ENCODE measurements at places on chromosomes 3 and 15. TPM values are rescaled to one million over a fixed set of nuclear protein-coding genes. Genes with fewer than 3 reads are reported as not detected.

TTLL13 gene
- total RNA-seq = 0.47 TPM

COL6A5 gene
- 0.04 TPM for total RNA-seq

SLC6A20 gene
- total RNA-seq = not detected

CCDC33 gene
- 4.2 TPM for total RNA-seq

FOXL2 gene
- not detected for total RNA-seq

TIMP4 gene
- total RNA-seq = 0.16 TPM

IGDCC3 gene
- total RNA-seq = 35.1 TPM

CHDH gene
- 3.9 TPM for total RNA-seq

PRICKLE2 gene
- total RNA-seq = 43.2 TPM

DNA sequence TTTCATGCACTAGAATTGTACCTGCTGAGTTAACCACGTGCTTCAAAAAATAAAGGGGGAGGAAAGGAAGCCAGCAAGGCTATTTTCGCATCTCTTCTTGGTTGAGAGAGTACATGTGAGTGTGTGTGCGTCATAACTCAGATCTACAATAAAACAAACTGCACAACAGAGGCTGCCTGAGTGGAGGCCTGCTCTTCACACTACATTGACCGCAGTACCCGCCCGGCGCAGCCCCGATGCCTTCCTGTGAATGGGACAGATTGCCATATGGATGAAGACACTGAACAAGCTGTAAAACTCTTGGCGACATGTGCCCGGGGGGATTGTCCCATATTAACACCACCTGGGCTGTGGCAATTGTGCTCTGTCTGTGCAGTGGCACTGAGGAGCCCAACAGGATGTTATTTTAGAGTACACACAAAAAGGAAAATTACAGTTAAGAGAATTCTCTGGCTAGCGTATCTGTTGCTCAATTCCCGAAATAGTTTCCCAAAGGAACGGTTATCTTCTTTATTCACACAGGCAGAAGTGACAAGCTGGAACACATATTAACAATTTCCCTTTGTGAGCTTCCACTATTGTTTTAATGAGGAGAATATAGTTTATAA is 551.5 kb downstream of the FOXP1 start:
- peaks cover 13% of the 10 kb centered on the region for H3K4me1 ChIP-seq
- H3K27ac ChIP-seq = peak overlapping the region; percentile 14
- DNase-seq = no peak

DNA sequence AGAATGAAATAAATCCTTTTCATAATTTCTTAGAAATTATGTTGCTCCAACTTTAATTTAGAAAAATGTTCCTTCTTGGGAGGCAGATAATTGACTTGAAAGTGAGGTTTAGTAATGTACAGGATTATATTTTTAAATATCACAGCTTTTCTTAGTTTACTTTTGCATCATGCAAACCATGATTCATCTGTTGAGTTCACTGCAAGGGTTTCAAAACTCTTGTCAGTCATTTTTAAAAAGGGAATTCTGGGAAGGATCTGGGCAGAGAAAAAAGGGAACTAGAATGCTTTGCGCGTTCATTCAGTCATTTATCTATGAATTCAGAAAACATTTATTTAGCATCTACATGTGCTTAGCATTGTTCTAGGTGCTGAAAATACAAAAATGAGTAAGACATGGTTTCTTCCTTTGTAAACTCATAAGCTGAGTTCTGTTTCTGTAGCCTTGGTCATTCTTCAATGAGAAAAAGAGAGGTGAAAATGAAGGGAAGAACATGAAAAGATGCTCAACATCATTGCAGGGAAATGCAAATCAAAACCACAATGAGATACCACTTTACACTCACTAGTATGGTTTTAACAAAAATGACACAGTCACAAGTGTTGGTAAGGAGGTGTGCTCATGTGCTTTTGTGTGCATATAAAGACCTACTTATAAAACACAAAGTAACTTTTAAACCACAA is 209.1 kb downstream of the NR1D2 start:
- no peak for DNase-seq
- peaks cover 60% of the 10 kb centered on the region for H3K4me1 ChIP-seq
- H3K36me3 ChIP-seq = no peaks in the 10 kb centered on the region
- peaks cover 3% of the 10 kb centered on the region for H3K27me3 ChIP-seq
- no peak overlapping the region for H3K4me3 ChIP-seq

DNA sequence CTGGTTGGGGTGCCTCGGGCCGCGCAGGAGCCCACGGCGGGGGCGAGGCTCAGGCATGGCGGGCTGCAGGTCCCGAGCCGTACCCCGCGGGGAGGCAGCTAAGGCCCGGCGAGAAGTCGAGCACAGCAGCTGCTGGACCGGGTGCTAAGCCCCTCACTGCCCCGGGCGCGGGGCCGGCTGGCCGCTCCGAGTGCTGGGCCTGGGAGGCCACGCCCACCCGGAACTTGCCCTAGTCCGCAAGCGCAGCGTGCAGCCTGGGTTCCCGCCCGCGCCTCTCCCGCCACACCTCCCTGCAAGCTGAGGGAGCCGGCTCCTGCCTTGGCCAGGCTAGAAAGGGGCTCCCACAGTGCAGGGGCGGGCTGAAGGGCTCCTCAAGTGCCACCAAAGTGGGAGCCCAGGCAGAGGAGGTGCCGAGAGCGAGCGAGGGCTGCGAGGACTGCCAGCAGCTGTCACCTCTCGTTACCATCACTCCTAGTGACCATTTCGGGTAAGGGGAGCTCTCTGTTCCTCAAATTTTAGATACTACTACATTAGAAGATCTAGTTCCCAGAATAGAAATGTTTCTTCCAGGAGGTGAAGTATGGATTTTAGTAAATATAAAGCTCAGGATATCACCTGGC is 417.0 kb upstream of the AGTR1 start:
- H3K27me3 ChIP-seq = peaks cover 6% of the 10 kb centered on the region
- H3K36me3 ChIP-seq = no peaks in the 10 kb centered on the region
- H3K27ac ChIP-seq = no peak overlapping the region
- H3K4me1 ChIP-seq = no peaks in the 10 kb centered on the region
- H3K4me3 ChIP-seq = no peak overlapping the region
- DNase-seq = no peak

DNA sequence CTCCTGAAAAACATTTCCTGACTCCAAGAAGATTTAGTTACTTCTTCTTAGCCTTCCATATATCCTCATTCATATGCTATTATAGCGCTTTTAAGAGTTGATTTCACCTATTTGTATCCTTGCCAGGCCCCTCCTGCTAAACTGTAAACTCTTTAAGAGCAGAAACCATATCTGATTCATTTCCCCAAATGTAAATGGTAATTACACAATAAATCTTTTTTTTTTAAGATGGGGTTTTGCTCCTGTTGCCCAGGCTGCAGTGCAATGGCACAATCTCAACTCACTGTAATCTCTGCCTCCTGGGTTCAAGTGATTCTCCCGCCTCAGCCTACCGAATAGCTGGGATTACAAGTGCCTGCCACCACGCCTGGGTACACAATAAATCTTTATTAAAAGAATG is 4.5 kb downstream of the DLEC1 start:
- H3K27me3 ChIP-seq = peaks cover 60% of the 10 kb centered on the region
- no peak for DNase-seq
- H3K4me3 ChIP-seq = no peak overlapping the region

- peaks cover 14% of the 10 kb centered on the region for H3K36me3 ChIP-seq
- peak overlapping the region; percentile 17 for H3K4me3 ChIP-seq
- DNase-seq = no peak
- peak overlapping the region; percentile 94 for H3K27ac ChIP-seq
- no peaks in the 10 kb centered on the region for H3K27me3 ChIP-seq
Measured at GRCh38 chr3:178352326-178353005, 183.8 kb upstream of the KCNMB2 start.

- H3K4me3 ChIP-seq = no peak overlapping the region
- no peak overlapping the region for H3K27ac ChIP-seq
- peaks cover 11% of the 10 kb centered on the region for H3K4me1 ChIP-seq
- H3K36me3 ChIP-seq = no peaks in the 10 kb centered on the region
Measured at GRCh38 chr15:33722005-33722672, 246.2 kb upstream of the CHRM5 start.

DNA sequence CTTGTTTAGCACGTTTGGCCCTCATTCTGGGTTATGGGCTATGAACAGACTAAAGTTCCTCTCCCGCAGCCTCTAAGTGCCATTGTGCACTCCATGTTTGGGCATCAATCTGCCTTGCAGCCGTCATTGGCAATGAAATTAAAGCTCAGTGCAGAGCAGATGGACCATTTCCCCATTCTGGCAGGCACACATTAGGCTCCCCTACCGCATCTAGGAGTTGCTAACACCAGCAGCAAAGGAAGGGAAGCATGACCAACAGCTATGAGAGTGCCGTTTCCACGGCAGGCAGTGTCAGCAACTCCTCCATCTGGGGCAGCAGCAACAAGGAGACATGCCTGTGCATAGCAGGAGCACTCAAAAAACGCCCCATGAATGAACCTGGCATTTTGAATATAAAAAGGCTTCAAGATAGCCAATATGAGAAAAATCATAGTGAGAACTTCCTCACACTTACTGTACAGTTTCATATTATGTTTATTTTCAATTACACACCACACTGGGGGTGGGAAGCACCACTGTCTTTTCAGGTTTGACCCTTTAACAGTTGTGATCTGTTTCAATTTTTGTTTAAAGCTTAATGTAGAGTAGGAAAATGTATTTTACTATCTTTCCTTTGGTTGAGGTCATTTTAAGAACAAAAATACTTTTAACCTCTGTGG is 218.7 kb downstream of the KCNMB2 start:
- H3K27me3 ChIP-seq = no peaks in the 10 kb centered on the region
- peaks cover 3% of the 10 kb centered on the region for H3K4me1 ChIP-seq
- DNase-seq = no peak
- no peak overlapping the region for H3K4me3 ChIP-seq
- H3K27ac ChIP-seq = no peak overlapping the region

- no peaks in the 10 kb centered on the region for H3K36me3 ChIP-seq
- H3K4me1 ChIP-seq = no peaks in the 10 kb centered on the region
- H3K4me3 ChIP-seq = no peak overlapping the region
- H3K27ac ChIP-seq = no peak overlapping the region
- DNase-seq = no peak
Measured at GRCh38 chr15:25596644-25597562, 158.1 kb upstream of the UBE3A start.

GRCh38 chr3:60250206-60250605 is 1001.0 kb downstream of the FHIT start:
- no peaks in the 10 kb centered on the region for H3K27me3 ChIP-seq
- no peaks in the 10 kb centered on the region for H3K36me3 ChIP-seq

- H3K36me3 ChIP-seq = no peaks in the 10 kb centered on the region
- H3K27ac ChIP-seq = no peak overlapping the region
- no peaks in the 10 kb centered on the region for H3K4me1 ChIP-seq
- no peak for DNase-seq
- H3K4me3 ChIP-seq = no peak overlapping the region
- peaks cover 9% of the 10 kb centered on the region for H3K27me3 ChIP-seq
Measured at GRCh38 chr15:69700380-69700779, 247.8 kb downstream of the RPLP1 start.

DNA sequence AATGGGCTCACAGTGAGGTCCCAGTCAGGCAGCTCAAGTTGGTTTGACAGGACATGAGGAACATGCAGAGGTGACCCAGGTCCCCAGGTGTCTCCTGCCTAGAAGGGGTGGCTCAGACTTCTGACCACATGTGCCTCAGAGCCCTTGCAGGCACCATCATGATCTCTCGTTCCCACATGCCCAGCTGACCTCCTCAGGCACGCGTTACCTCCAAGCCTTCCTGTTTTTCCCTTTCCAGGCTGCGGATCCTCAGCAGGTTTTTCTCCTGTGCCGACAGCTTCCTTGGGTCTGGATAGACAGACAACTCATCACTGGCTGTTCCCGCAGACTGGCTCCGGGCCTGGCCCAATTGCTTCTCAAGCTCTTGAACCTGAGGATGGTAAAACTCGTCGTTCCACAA is 30.4 kb downstream of the CCDC13 start:
- no peaks in the 10 kb centered on the region for H3K36me3 ChIP-seq
- H3K4me1 ChIP-seq = peaks cover 28% of the 10 kb centered on the region
- DNase-seq = no peak
- H3K4me3 ChIP-seq = no peak overlapping the region

DNA sequence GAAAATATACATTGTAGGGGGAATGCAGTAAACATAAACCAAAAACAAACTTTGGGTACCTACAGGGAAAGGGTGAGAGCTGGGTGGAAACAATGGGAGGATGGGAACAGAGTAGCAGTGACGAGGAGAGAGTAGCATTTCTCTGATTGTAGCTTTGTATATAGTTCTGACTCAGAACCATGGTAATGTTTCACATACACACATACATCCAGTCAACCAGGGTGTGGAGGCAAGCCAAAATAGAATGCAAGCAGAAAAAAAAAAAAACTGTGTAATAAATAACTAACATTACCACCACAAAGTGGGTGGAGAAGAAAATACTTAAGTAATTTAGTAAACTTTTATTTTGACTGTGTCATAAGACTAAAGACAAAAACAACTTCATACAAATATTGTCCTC is 27.2 kb downstream of the BCL2A1 start:
- H3K36me3 ChIP-seq = no peaks in the 10 kb centered on the region
- no peak overlapping the region for H3K4me3 ChIP-seq
- H3K4me1 ChIP-seq = peaks cover 1% of the 10 kb centered on the region
- H3K27me3 ChIP-seq = peaks cover 25% of the 10 kb centered on the region
- H3K27ac ChIP-seq = no peak overlapping the region

GRCh38 chr3:186849374-186849975 is 7.0 kb downstream of the ADIPOQ start:
- DNase-seq = no peak
- H3K4me3 ChIP-seq = no peak overlapping the region
- no peaks in the 10 kb centered on the region for H3K4me1 ChIP-seq
- no peak overlapping the region for H3K27ac ChIP-seq

GRCh38 chr3:186464424-186465093 is 79.6 kb downstream of the CRYGS start:
- DNase-seq = no peak
- H3K27ac ChIP-seq = no peak overlapping the region
- peaks cover 56% of the 10 kb centered on the region for H3K27me3 ChIP-seq
- no peaks in the 10 kb centered on the region for H3K36me3 ChIP-seq
- no peaks in the 10 kb centered on the region for H3K4me1 ChIP-seq

DNA sequence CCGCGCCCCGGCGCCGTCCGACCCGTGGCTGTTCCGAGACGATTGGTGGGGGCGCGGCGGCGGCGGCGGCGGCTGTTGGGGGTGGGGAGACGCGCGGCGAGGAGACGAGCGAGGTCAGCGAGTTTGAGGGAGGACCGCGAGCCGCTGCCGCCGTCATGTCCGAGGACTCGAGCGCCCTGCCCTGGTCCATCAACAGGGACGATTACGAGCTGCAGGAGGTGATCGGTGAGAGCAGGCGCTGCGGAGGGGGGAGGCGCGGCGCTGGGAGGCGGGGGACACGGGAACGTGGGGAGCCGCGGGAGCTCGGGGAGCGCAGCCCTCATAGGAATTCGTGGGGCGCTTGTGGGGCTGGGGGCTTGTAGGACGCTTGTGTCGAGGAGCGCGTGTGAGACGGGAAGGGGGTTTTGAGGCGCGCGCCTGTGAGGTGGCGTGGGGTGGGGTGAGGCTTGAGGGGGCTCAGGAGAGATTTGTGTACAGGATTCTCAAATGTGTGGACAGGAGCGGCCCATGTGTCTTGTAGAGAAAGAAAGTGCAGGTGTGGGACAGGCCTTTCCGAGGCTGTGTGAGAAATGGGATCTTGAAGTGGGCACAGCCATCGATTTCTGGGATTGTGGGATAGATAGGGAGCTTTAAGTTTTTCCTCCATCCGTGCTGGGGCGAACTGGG is 518 bp downstream of the OXSR1 start:
- no peak for DNase-seq
- peak overlapping the region; percentile 100 for H3K27ac ChIP-seq
- peak overlapping the region; percentile 89 for H3K4me3 ChIP-seq
- H3K4me1 ChIP-seq = peaks cover 25% of the 10 kb centered on the region

- peaks cover 24% of the 10 kb centered on the region for H3K4me1 ChIP-seq
- no peak for DNase-seq
- no peak overlapping the region for H3K4me3 ChIP-seq
- H3K36me3 ChIP-seq = no peaks in the 10 kb centered on the region
Measured at GRCh38 chr3:65788461-65788860, 250.3 kb downstream of the MAGI1 start.
